Left forelimb (tissue), 1 donor: ENCODE measurements at places on chromosomes 7 and 10.

DNA sequence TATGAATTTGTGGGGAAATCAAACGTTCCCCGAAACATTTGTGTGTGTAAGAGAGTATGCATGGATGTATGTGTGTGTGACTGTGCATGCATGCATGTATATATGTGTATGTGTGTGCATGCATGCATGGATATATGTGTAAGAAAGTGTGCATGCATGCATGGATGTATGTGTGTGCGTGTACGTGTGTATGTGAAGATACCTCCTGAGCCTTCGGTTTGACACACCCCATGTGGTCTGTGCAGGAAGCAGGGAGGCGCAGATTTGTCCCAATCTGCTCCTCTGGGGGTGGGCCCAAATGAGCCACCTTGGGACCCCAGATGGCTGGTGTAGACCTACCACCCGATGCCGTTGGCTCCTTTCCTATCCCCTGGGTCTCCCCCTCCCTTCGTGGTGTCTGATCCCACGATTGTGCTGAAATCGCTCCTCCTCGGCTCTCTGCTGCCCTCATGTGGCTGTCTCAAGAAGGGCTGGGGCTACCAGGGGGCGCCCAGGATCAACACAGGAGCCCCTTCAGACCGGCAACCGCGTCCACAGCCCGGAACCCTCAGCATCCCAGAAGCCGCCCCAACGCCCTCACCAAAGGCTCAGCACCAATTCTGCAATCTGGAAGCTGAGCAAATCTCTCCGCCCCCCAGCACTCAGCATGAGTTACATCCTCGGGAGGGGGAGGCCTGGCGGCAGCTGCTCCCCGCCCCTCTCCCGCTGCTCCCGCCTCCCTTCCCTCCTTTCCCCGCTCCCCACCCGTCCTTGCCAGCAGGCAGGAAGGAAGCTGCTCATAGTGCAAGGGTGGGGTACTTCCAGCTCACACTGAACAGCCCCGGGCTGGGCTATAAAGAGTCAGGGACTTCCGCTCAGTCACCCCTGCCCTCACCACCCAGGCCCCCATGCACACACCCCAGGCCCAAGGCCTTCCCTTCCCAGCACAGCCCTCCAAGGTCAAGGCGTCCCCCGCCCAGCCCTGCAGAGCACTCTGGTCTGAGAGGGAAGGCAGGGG lies 2.3 kb upstream of the NOS3 start:
- DNase-seq, result peak; percentile 85

- peak; percentile 14 for DNase-seq
These were observed 49.8 kb upstream of the LEP start for GRCh38 chr7:128191136-128191844.

- DNase-seq, result no peak
These were observed 23.0 kb upstream of the ZRANB1 start for GRCh38 chr10:124918906-124919305.

- DNase-seq, result no peak
These were observed 5.8 kb downstream of the MACC1 start for GRCh38 chr7:20211376-20211775.

GRCh38 chr7:102050864-102051460 lies 233.5 kb downstream of the CUX1 start:
- no peak for DNase-seq

DNA sequence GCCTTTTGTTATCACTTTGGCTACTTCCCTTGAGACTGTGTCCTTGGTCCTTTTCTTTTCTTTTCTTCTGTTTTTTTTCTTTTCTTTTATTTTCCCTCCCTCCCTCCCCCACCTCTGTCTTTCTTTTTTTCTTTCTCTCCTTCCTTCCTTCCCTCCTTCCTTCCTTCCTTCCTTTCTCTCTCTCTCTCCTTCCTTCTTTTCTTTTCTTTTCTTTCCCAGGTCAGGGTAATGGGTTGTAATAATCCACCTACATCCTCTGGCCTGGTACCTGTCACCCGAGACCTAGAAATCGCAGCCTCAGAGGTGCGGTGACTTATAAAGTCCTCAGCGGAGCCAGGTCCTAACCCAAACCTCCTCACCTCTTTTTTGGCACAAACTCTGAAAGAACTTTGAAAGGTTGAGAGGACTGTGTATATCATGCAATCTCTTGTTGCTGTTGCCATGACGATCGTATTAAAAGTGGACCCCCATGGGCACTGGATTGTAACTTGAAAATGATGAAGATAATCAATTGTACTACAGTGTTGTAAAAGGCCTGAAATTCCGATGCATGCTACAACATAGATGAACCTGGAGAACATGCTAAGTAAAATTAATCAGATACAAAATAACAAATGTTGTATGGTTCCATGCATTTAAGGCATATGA lies 140.7 kb upstream of the AGK start:
- DNase-seq, result no peak

DNA sequence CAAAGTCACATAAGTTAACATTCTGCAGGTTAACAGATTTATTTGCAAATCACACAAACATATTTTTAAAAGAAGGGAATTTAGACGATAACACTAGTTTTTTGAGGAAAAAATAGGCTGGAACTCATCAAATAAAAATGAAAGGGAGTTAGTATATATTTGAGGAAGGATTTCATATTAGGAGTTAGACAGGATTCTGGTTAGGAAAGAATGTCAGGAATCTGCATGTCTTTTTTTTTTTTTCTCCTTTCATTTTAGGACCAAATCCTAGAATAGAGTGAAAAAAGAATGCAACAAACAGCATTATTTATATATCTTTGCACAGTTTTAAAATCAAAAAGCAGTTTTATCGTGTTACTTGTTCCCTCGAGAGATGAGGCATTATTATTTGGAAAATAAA lies 8.9 kb upstream of the TRDMT1 start:
- no peak for DNase-seq

GRCh38 chr7:36949711-36950600 lies 225.7 kb upstream of the AOAH start:
- DNase-seq, result no peak

DNA sequence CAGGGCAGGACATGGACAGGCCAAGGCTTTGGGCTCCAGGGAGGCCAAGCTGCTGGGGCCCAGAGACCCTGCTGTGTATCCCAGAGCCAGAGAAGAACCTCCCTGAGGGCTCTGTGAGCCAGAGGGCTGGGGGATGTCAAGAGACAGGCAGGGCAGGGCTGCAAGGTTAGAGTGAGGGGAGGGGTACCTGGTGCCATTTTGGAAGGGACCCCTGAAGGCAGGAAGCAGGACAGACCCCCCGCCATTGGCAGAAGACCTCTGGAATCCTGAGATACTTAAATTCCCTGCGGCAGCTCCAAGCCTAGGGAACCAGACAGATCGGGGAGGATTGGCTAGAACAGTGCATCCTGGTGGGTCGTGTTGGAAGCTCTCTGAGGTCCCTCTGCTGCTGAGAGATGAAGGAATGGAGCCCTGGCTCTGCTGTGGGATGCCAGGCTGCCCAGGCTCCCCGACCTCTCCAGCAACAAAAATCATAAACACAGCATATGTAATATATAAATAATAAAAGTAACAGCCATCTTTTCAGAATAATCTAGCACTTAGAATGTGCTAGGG lies 75.0 kb downstream of the LHPP start:
- DNase-seq, result no peak

DNA sequence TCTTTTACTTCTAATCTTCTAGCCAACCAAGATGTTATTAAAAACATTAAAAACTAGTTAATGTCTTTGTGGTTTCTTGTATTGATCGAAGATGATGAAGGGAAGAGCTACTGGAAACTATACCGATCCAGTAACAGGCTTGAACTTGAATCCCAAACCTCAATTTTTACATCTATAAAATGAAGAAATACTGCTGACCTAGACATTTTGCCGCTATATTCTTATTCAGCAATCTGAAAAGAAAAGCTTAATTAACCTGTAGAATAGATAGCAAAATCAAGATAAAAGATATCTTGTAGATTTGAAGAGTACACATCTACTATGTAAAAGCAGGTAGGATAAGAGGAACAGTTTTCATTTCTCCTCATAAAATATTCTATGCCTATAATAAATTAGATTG lies 326.1 kb upstream of the LRRN3 start:
- no peak for DNase-seq

- DNase-seq, result no peak
These were observed 103.9 kb downstream of the RAPGEF5 start for GRCh38 chr7:22252936-22253536.

DNA sequence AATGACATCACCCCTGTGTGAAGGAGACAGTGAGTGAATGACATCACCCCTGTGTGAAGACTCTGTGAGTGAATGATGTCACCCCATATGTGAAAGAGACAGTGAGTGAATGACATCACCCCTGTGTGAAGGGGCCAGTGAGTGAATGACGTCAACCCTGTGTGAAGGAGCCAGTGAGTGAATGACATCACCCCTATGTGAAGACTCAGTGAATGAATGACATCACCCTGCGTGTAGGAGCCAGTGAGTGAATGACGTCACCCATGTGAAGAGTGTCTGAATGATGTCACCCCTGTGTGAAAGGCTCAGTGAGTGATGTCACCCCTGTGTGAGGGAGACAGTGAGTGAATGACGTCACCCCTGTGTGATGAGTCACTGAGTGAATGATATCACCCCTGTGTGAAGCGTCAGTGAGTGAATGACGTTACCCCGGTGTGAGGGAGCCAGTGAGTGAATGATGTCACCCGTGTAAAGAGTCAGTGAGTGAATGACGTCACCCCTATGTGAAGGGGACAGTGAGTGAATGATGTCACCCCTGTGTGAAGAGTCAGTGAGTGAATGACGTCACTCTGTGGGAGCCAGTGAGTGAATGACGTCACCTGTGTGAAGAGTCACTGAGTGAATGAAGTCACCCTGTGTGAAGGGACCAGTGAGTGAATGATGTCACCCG lies 478.1 kb downstream of the PTPRN2 start:
- no peak for DNase-seq

DNA sequence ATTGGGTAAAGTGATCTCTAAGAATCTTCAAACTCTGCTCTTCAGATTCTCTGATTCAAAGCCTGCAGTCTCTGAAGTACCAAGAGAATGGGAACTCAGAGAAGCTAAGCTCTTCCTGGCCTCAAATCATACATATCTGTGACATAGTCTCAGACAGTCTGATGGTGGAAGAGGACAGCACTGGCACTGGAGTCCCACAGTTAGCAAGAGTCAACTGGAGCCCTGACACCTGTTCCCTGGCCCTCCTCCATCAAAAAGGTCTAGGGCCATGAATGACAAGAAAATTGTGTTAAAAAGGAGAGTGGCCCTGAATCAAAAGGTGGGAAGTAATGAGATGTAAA lies 37.7 kb downstream of the PRSS2 start:
- DNase-seq, result no peak

- no peak for DNase-seq
These were observed 41.0 kb downstream of the SNX10 start for GRCh38 chr7:26332698-26333097.

DNA sequence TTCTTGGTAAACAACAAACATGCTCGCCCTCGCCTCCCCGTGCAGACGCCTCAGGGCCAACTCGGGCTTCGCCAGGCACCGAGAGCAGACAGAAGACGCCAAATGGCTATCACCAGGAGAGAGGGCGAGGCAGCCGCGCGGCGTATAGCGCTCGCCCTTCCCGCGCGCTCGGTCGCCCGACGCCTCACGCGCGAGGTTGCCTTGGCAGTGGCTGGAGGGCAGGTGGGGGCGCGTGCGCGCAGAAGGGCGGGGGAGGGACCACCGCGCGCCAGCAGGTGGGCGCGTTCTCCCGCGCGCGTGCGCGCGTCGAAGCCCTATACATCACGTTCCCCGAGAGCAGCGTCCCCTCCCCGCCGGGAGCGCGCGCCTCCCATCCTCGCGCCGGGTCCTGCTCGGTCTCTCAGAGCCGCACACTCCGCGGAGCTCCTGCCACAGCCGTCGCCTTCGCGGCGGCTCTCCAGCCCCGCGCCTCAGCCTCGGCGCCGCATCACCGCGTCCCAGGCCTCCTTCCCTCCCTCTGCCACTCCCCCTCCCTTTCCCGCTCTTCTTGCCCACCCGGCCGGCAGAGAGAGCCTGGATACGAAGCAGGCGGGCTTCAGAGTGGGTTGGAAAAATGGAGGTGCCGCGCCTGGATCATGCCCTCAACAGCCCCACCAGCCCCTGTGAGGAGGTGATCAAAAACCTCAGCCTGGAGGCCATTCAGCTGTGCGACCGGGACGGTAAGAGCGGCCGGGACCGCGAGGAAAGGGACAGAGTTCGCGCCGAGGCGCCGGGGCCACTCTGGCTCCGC lies at the start of gene PHYHIPL:
TSS of gene PHYHIPL (plus strand) at position 403 of the 790 bp plus-strand sequence. CDS start at position 614, 211 bp downstream.
- peak; percentile 66 for DNase-seq

- DNase-seq, result no peak
These were observed 17.7 kb upstream of the NKX6-2 start for GRCh38 chr10:132803416-132804210.

- no peak for DNase-seq
These were observed 9.0 kb downstream of the ELMO1 start for GRCh38 chr7:37439653-37440026.

DNA sequence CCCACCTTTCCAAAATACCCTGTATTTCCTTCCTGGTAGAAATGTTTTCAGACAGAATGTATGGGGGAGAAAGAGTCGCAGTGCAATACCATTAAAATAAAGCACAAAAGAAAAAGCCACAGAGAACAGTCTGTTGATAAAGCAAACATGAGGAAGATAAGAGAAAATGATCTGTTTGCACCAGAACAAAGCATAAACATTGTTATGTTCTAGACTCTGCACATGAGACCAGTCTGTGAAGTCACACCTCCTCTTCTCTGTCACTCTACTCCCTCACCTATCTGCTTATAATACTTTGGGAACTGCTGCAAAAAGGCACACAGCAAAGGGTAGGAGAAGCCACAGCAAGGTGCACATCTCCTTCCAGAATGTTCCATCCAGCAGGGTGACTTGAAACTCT lies 67.2 kb upstream of the LRGUK start:
- no peak for DNase-seq

GRCh38 chr10:131556897-131557495 lies 245.5 kb upstream of the TCERG1L start:
- DNase-seq, result no peak

DNA sequence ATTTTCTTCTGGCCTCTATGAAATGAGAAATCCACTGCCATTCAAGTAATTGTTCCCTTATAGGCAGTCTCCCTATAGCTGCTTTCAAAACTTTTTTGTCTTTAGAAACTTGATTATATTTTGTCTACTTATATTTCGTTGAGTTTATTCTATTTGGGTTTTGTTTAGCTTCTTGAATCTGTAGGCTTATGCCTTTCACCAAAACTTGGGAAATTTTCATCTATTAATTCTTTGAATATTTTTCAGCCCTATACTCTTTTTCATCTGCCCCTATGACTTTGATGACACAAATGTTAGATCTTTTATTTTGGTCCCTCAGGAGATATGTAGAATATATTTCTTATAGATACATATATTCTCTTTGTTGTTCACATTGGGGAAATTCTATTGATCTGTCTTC lies 48.3 kb upstream of the HHEX start:
- DNase-seq, result no peak

GRCh38 chr10:12381536-12382156 lies 32.3 kb downstream of the CAMK1D start:
- no peak for DNase-seq

DNA sequence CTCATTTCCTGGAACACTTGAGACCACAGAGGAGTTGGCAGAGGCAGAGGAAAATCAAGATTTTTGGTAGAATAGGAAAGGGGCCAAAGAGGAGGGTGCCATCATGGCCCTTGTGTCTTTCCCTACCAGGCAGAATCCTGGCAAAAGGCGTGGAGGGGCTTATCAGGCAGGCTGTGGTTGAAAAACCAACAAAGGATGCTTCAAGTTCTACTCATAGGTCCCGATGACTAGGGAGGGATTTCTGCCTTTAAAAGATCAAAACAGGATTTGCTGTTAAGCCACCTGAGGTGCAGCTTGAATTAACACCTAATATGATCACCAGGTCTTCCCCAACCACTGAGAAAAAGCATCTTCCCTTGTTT lies 45.7 kb downstream of the BPGM start:
- DNase-seq, result no peak

GRCh38 chr10:77441353-77442166 lies 196.0 kb downstream of the KCNMA1 start:
- no peak for DNase-seq

- no peak for DNase-seq
These were observed 358.4 kb downstream of the SH2D4B start for GRCh38 chr10:80896076-80896475.
